Activated T-helper 1 cell treated with Interleukin-2 at 50 U/mL for 16 hours (primary cell): ENCODE measurements at places on chromosomes 16 and 17.

- no peak for DNase-seq
These were observed 95.8 kb upstream of the CRHR1 start for GRCh38 chr17:45688353-45688752.

GRCh38 chr17:48062273-48062672 lies 14.1 kb downstream of the NFE2L1 start:
- no peak for DNase-seq

DNA sequence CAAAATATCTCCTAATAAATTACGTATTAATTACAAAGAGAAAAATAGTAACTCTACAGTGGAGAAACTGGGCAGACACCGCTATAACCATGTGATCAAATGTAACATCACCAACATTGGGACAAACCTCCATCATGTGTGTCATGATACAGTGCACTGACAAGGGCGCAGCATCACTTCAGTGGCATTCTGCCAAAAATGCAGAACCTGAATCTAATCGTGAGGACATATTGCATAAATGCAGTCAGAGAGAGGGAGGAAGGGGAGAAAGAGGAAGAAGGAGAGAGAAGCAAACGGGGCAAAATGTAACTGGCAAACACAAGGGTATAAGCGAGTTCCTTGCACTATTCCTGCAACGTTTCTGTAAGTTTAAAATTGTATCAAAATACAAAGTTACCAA lies 74.2 kb upstream of the MARCHF10 start:
- no peak for DNase-seq

DNA sequence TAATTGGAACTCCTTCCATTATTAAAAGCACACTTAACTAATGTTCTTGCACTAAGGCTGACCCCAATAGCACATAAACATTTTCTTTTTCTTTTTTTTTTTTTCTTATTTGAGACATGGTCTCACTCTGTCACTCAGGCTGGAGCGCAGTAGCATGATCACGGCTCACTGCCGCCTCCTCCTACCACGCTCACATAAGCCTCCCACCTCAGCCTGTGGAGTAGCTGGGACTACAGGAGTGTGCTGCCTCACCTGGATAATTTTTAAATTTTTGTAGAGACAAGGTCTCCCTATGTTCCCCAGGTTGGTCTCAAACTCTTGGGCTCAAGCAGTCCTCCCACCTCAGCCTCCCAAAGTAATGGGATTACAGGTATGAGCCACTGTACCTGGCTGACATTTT lies 1.2 kb upstream of the ZNF652 start:
- no peak for DNase-seq

DNA sequence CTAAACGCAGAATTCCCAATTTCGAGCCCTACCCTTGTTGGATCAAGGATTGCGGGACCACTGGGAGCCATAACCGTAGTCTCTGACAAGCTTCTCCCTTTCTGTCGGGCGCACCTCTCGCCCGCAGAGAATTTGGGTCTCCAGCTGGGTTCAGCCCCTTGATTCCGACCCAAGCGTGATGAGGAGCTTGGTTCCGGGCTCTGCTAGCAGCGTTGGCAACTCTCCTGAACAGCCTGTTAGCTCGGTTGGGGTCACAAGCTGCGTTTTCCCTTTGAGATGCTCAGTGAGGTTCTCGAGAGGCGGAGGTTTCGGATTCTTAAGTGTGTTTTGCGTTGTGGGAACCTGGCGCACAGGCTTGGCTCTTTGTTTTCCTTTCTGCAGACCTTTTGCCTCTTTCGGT lies 655 bp downstream of the ATXN1L start:
- DNase-seq = no peak

DNA sequence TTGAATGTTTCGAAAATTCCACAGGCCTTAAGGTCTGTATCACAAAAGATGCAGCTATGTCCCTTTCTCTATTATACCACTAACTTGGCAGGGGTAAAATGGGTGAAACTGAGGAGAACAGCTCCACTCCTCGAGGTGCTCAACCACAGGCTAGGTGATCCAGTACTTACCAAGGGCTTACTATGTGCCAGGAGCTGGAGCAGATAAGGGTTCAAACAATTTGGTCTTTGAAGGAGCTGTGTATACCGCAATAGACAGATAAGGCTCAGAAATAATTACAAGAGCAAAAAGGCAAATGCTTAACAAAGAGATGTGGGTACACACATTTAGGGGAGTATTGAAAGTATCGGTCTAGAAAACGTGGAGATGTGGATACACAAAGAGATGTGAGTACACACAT lies 1.5 kb downstream of the XPO6 start:
- no peak for DNase-seq

DNA sequence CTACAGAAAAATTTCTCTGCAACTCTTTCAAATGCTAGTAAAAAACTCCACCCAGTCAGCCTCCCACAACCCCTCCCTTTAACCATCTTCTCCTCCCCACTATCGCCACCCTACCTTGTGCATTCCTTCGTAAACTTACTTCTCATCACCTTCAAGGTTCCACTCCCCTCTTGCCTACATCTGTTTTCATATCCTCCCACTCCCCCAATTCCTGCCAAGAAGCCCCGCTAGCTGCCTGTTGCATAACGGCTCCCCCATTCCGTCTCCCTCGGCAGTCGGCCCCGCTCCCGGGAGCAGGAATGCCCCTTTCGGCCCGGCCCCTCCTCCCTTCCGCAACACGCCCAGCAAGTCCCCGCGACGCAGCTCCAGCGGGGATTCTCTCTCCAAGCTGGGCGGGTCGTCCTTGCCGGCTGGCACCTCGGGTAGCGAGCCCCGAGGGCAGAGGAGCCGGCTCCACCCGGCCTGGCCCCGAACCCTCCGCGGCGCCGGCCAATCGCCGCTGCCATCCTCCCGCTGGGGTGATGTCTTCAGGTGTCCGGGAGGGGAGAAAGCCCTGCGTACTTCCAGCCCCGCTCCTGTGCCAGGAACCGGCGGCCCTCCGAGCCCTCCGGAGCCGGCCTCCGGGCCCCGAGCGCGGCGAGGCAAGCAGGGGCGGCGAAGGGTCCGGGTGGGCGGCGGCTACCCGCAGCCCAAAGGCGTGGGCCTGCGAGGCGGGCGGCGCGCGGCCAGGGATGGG lies 1.5 kb downstream of the PHLPP2 start:
- peak; percentile 32 for DNase-seq

DNA sequence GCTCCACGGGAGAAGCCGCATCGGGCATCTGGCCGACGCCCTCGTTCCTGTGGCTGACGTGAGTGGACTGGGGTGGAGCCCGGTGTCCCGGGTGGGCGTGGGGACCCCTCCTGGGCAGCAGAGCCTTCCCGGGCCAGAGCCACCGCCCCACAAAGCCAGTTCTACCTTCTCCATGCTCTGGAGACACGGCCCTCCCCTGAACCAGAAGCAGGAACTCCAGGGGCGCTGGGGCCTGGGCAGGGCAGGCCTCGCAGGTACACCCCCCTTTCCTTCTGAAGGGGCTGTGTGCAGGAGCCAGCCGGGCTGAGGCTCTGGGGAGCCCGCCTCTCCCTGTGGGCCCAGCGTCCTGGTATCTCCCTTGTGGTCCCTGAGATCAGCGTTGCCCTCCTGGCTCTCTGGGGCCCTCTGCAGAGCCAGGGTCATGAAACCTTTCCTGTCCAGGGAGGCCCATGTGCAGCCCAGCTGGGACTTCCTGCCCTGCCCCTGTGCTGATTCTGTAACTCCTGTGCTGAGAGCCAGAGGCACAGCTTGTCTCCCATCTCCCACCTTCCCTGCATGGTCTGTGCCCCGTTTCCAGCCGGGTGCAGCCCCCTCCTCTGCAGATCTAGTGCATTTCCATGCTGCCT lies 6.5 kb downstream of the PIGQ start:
- DNase-seq = no peak

DNA sequence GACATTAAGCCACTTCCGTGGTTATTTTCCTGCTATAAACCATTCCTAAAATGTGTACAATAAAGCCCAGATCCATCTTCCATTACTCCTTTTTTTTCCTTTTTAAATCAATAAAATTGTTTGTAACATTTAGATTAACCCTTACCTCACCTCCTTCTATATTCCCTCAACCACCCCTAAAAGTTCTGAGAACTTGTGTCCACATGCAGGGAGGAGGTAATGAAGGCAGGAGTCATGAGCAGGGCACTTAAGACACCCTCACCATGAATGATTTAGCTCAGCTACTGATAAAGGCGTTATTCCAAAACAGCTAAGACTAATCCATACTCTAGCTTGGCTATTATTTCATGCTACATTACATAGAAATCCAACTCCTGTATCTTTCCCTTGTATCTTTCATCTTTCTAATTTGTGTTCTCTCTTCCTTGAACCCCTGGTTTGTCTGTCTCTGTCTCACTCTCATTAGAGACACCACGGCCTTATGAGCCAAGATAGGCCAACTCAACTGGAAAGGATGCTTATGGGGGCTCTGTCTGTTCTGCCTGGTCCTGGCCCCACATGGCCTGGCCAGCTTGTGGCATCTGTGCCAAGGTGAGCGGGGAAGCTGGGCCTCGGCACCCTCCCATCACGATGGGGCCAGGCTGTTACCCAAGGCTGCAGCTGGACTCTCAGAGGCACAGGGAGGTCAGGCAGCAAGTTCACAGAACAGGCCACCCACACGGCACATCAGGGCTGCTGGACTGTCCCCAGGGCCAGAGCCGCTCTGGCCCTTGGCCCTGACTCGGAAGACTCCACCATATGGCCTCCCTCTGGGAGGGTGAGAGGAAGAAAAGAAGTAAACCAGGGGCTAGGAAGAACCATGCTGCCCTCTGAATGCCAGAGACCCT lies 294.4 kb downstream of the SOX9 start:
- DNase-seq = no peak

- no peak for DNase-seq
These were observed 34.4 kb upstream of the DNAH17 start for GRCh38 chr17:78611607-78612006.

DNA sequence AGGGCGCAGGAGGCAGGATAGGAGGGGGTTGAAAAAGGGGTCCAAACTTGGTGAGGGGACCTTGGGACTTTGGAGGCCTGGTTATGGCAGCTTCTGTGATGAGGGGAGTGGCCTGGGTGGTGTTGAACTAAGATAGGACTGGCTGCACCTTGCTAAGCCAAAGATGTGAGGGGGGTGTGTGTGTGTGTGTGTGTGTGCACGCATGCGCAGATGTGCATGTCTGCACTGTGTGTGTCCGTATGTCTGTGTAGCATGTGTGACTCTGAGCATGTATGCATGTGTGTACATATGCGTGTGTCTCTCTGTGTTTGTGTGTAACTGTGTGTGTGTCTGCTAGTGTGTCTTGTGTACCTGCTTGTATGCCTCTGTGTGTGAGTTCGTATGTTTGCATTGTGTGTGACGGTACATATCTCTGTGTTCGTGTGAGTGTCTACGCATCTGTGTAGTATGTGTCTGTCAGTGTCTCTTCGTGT lies 4.1 kb downstream of the SLC16A5 start:
- DNase-seq = no peak

DNA sequence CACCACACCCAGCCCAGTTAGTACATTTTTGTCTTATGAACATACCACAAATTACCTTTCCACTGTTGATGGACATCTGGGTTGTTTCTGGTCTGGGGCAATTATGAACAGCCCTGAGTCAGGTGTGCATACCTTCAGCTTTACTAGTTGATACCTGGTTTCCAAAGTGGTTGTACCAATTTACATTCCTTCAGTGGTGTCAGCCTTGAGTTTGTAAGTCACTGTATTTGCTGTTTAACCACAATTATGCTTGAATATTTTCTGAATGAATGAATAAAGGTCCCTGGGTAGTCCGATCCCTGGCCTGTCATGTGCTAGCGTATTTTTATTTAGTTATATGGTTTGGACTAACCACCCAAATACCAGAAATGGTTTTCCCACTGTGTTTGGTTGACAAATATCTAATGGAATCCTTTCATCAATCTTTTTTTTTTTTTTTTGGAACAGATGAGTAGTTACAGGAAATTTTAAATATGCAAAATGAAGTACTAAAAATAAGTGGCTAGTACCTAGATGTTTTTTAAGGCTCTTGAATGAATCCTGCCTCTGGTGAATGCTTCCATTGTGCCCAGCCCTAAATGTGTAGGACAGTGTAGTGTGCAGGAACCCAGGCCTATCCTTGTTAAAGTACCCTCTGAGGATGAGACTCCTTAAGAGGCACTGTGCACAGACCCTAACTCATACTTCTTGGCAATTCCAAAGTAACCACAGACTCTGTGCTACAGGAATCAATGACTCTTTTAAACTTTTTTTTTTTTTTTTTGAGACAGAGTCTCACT lies 3.7 kb downstream of the DUSP14 start:
- no peak for DNase-seq

DNA sequence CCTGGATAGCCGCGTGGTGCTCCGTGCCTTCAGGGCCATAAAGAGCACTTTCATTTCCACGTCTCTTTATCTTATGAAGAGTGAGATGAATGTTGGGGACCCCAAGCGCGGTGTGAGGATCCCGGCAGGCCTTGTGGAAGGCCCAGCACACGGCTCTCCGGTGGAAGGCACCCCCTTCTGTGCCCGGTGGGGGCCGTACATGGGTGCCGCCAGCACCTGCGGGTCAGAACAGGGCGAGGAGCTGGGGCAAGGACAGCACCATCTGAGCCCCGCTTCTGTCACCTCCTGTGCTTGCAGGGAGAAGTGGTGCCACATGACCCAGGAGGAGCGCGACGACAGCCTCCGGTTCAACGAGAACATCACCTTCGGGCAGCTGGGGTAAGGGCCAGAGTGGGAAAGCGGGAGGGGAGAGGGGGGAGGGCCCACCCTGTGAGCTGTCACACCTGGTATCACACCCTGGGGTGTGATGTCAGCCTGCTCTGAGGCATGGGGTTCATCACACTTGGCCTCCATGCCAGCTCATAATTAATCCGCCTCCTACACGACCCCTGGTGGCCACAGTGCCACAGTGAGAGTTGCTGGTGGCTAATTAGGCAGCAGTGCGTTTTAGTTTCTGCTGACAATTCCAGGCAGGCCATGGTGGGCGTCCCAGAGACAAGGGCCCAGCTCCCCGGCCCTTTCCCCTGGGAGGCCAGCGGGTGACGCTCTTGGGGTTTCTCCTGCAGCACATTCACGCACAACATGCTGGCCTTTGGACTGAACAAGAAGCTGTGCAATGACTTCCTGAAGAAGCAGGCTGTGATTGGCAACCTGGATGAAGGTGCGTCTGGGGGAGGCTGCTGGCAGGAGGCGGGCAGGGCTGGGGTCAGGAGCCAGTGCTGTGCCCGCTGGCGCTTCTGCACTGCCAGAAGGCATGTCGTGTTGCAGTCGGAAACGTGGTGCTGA lies 25.7 kb downstream of the CIBAR2 start:
- peak; percentile 43 for DNase-seq

DNA sequence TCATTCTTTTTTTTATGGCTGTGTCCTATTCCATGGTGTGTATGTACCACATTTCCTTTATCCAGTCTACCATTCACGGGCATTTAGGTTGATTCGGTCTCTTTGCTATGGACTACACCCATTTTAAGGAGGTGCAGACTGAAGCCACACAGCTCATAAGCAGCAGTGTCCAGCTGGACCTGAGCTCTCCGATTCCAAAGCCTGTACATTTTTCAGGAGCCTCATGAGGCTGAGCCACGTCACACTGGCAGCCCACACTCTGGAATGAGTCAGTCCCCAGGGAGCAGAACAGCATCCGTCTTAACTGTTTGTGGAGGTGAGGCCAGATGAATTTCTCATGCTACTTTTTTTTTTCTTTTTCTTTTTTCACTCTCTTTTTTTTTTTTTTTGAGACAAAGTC lies 116.1 kb downstream of the C16orf95 start:
- no peak for DNase-seq

GRCh38 chr17:21476867-21477266 lies 100.7 kb downstream of the KCNJ12 start:
- no peak for DNase-seq
